ENCODE measurements at places on chromosomes 5 and 9. TPM values are rescaled to one million over a fixed set of nuclear protein-coding genes. Genes with fewer than 3 reads are reported as not detected.

Gene SPINK7
- not detected for total RNA-seq

Gene ANKDD1B
- 1.3 TPM for total RNA-seq

Gene C9orf153
- 0.26 TPM for total RNA-seq

Gene PAEP
- total RNA-seq = not detected

Gene IL7R
- 0.12 TPM for total RNA-seq
